ENCODE measurements at places on chromosomes 6 and 20.

GRCh38 chr6:6566766-6567165 is 21.8 kb upstream of the LY86 start:
- DNase-seq: no peak

- DNase-seq: no peak
Observed at GRCh38 chr6:165821754-165822153, 158.7 kb upstream of the PDE10A start.

DNA sequence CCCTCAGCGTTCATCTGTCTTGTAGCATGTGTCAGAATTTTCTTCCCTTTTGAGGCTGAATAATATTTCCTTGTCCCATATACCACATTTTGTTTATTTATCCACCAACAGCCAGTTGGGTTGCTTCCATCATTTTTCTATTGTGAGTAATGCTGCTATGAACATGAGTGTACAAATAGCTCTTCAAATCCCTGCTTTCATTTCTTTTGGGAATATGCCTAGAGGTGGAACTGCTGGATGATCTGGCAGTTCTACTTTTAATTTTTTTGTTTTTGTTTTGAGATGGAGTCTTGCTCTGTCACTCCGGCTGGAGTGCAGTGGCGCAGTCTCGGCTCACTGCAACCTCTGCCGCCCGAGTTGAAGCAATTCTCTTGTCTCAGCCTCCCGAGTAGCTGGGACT is 64.7 kb downstream of the SASH1 start:
- DNase-seq: peak; percentile 98

GRCh38 chr6:8993111-8993510 is 557.8 kb upstream of the SLC35B3 start:
- DNase-seq: no peak

DNA sequence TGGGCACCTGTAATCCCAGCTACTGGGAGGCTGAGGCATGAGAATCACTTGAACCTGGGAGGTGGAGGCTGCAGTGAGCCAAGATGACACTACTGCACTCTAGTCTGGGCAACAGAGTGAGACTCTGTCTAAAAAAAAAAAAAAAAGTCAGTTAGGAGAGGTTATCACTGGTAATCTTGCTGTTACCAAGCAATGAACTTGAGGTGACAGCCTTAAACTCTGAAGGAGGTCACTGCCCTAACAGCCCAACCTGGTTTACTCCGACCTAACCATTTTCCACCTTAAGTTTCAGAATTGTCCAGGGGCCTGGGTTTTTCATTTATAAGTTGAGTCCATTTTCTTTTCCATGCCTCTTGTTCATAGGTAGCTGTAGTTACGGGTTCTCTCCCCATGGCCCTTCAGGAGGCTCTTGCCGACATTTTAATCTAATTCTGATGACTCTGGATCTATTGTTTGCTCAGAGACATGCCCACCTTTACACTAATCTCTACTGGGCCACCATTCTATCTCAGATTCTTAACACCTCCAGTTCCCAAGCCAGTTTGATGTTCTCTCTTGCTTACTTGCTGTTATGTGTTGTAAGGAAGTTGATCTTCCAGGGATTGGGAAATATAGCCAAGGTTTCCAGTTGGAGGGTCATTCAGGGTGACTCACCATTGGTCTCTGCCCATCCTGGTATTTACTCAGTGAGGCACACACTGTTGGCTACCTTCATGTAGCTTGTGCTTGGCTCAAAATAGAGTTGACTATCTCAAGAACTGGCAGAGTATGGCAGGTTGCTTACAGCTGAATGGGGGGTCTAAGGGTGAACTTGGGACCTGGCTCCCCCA is 29.1 kb downstream of the SHLD1 start:
- DNase-seq: peak; percentile 61

DNA sequence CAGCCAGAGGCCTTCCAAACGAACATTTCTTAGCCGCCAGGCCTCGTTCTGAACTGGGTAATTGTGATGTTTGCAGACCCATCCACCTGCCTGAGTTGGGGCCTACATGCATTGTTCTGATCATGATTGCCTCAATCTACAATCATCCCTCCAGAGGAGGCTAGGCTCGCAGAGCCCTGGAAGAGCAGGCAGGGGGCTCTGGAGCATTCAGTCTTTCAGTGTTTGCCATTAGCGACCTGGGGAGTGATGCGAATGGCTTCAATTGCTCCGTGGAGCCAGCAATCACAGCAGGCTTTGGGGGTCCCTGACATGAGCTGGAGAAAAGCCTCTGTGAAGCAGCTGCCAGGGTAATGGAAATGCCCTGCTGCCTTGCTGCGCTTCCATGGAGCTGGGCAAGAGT is 22.0 kb downstream of the SNAP25 start:
- no peak for DNase-seq

- DNase-seq: peak; percentile 64
Observed at GRCh38 chr6:44820321-44820720, 432.8 kb downstream of the CDC5L start.

DNA sequence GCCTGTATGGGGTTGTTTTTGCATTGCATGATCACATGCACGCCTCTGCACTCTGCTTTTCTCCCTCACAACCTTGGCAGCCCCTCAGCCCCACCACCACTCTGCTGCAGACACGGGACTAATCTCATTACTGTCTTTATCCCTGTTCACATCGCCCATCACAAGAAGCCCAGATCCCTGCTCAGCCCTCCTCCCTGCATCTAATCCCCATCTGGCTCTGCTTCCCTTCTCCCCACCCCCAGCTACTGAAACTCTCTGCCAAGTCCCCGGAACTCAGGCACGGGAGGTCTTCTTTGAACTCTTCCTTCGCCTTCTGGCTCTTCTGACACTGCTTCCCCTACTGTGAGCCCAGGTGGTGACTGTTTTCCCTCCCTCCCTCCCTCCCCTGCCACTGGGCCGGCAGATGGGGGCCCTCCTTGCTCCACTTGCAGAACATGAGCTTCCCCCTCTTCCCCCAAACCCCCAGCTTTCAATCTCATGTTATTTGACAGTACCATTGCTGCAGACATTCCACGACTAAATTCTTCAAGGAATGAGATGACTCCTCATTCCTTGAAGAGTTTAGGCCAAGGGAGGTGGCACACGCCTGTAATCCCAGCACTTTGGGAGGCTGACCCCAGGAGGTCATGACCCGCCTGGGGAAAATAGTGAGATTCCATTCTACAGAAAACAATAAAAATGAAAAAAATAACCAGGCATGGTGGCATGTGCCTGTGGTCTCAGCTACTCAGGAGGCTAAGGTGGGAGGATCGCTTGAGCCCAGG is 21.9 kb upstream of the TULP1 start:
- DNase-seq: no peak

DNA sequence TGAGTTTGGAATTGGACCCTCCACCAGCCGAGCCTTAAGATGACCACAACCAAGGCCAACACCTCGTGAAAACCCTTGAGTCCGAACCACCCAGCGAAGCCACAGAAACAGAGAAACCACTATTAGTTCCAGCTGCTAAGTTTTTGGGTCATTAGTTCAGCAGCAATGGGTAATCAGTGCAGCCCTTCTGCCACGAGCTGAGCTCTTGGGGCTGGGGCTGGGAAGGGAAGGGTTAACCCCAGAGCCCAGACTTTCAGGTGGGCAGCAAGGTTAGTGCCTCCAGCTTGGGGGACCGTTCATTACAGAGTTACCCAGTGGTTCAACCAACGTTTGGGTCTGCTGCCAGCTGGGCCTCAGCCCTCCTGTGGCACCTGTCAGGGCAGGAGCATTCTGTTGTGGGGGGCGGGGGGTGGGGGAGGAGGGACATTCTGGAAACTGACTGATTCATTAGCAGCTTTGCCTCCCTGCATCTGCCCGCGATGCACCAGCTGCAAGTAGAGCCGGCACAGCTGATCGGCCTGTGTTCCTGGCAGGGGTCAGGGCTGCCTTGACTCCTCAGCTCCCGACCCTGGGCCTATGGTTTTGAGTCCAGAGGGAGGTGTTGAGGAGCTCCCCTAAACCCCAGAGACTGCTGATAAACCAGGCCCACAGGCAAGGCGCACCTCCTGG is 52.7 kb downstream of the TGM2 start:
- DNase-seq: no peak

- no peak for DNase-seq
Observed at GRCh38 chr6:150494241-150494640, 105.4 kb upstream of the PLEKHG1 start.

DNA sequence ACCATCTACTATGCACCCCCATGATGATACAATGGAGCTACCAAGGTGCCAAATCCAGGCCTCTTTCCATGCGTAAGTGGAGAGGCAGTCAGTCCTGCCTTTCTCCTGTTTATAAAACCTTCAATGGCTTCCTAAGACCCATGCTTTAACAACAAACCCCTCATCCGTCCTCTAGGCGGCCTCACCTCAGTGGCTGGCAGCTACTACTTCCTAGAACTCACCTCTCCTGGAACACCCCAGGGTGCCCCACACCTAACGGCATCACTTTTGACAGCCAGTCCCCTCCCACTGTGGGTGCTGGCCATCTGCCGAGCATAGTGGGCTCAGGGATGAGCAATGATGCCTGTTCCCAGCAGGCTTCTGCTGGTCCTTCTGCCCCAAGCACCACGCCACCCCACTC is 80.0 kb upstream of the TAB2 start:
- no peak for DNase-seq

Measured in HCEC 1CT (cell line).